Stimulated activated CD4-positive, alpha-beta T cell treated with anti-CD3 and anti-CD28 coated beads, Interleukin-1b, Interleukin-23, amount 100 ng/mL, for 1 hour (primary cell): ENCODE measurements at places on chromosomes 7 and 10.

GRCh38 chr7:90081621-90082020, 72.6 kb upstream of the STEAP1 start:
- DNase-seq = no peak

- no peak for DNase-seq
These were observed 54.1 kb downstream of the FAM171A1 start for GRCh38 chr10:15316871-15317464.

GRCh38 chr7:55149001-55149400, 130.2 kb downstream of the EGFR start:
- DNase-seq = no peak

DNA sequence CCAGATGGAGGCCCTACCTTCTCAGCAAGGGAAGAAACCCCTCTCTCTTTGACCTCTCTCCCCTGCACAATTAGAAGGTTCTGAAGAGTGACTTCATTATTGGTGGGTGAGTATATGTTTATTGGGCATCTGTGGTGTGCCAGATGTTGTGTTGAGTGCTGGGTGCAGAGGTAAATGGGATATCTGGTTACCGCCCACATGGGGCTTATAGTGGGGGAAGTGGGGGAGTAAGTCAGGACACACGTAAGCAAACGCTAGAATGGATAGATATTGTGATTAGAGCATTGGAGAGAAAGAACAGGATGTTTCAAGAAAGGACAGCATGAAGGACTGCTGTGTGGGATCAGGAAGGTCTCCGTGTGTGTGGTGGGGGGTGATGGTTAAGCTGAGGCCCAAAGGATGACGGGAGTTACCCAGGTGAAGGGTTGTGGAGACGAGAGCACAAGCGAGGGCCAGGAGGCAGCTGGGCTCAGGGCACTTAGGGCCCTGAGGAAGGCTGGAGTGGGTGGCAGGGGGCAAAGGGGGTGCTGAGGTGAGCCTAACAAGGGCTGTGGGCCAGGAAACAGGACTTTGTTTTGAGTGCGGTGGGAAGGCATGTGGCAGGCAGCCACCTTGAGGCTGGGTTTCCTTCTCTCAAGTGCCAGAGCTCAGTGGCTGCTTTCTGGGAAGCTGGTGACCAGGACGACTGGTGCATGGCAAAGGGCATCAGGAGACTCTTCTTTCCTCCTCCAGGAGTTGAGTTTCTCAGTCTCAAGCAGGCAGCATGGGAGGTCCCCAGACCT, 299.9 kb downstream of the RPS24 start:
- no peak for DNase-seq

DNA sequence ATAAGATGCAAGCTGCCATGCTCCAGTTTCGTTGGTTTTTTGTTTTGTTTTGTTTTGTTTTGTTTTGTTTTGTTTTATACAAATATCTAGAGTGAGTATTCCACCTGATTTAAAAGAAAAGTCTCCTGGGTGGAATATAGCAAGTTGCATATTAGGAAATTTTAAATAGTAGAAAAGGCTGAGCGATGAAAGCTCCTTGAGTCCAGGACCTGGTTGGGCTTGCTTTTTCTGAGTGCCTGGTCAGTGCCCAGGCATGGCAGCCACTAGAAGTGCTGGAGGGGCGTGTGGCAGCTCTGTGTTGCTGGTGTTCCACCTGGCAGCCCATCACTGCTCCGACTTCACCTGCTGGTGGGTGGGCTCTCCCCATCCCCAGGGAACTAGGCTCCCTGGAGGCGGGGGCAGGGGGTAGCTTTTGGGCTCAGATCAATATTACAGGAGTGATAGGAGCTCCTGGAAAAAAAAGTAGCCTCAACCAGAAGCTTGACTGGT, 8.0 kb downstream of the COL17A1 start:
- DNase-seq = no peak

- DNase-seq = no peak
These were observed 92.3 kb downstream of the CCDC7 start for GRCh38 chr10:32538256-32538655.

DNA sequence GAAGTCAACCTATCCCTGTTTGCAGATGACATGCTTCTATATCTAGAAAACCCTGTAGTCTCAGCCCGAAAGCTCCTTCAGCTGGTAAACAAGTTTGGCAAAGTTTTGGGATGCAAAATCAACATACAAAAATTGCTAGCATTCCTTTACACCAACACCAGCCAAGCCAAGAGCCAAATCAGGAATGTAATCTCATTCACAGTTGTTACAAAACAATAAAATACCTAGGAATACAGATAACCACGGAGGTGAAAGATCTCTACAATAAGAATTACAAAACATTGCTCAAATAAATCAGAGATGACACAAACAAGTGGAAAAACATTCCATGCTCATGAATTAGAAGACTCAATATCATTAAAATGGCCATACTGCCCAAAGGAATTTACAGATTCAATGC, 50.4 kb upstream of the ZNF365 start:
- DNase-seq = no peak

- no peak for DNase-seq
These were observed 86.0 kb upstream of the FGFR2 start for GRCh38 chr10:121684276-121684675.

- no peak for DNase-seq
These were observed 759 bp downstream of the NUDT1 start for GRCh38 chr7:2242541-2243429.

DNA sequence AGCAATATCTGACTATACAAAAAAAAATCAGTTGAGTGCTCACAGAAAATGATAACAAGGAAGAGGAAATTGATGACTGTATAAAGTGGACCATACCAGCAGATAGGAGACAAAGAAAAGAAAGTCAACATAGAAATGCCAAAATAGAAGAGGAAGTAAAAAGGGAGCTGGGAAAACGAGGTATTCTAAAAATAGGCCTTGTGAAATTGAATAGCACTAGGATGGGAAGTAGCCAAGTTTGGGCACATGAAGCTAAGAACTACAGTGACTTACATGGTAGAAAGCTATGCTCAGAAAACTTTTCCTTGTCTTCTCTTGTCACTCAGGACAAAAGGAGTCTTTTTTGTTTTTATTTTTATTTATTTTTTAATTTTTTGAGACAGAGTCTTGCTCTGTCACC, 76.2 kb upstream of the APBB1IP start:
- no peak for DNase-seq

- DNase-seq = no peak
These were observed 739.5 kb downstream of the SORCS1 start for GRCh38 chr10:106424981-106425380.

GRCh38 chr7:492714-493065, 27.0 kb downstream of the PDGFA start:
- DNase-seq = no peak
